Spinal cord (tissue), 10 donors: ENCODE measurements at places on chromosomes 12 and 14. TPM values are rescaled to one million over a fixed set of nuclear protein-coding genes. Genes with fewer than 3 reads are reported as not detected.

GRCh38 chr12:119176267-119177055 lies 2.3 kb upstream of the HSPB8 start:
- no peaks in the 10 kb centered on the region for H3K36me3 ChIP-seq
- H3K27me3 ChIP-seq: peaks cover 6% of the 10 kb centered on the region
- H3K27ac ChIP-seq: no peak overlapping the region

DNA sequence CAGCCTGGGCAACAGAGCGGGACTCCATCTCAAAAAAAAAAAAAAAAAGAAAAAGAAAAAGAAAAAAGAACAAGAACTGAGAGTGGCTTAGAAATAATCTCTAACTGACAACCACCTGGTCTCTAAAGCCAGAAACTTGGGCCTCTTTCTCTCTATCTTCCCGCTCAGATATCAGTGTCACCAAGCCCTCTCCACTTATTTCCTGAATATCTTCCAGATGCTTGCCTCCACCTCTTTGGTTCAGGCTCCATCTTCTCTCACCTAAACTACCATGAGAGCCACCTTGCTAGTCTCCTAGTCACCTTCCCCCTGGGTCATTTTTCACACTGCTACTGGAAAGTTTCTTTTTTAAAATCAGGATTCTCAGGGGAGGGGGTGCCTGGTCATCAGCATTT lies 1.8 kb upstream of the TM9SF1 start:
- no peak for DNase-seq
- H3K27me3 ChIP-seq: no peaks in the 10 kb centered on the region
- H3K27ac ChIP-seq: no peak overlapping the region
- no peak overlapping the region for H3K4me3 ChIP-seq
- H3K4me1 ChIP-seq: peaks cover 13% of the 10 kb centered on the region

DNA sequence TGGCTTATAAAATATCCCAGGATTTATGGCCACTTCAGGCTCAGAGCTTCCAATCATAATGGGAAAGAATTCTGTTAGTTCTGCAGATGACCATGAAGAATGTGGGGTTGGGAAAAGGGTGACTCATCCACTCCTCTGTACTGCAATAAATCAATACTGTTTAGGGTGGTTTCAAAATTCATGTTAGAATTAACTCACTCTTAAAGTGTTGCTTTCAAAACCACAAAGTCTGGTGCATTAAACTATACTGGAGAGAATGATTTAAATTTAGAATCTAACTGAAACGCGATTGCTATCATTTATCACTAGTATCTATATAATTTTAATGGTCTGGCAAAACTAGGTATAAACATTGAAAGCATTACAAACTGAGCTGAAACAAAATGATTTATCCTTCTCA lies 798 bp downstream of the CCDC198 start:
- H3K4me3 ChIP-seq: no peak overlapping the region
- no peaks in the 10 kb centered on the region for H3K4me1 ChIP-seq
- H3K36me3 ChIP-seq: no peaks in the 10 kb centered on the region
- DNase-seq: no peak
- H3K27me3 ChIP-seq: no peaks in the 10 kb centered on the region

The DDIT3 gene
- total RNA-seq: 46.7 TPM

- H3K36me3 ChIP-seq: no peaks in the 10 kb centered on the region
- no peak overlapping the region for H3K27ac ChIP-seq
- DNase-seq: no peak
Observed at GRCh38 chr14:87894920-87895319, 98.1 kb downstream of the GALC start.

DNA sequence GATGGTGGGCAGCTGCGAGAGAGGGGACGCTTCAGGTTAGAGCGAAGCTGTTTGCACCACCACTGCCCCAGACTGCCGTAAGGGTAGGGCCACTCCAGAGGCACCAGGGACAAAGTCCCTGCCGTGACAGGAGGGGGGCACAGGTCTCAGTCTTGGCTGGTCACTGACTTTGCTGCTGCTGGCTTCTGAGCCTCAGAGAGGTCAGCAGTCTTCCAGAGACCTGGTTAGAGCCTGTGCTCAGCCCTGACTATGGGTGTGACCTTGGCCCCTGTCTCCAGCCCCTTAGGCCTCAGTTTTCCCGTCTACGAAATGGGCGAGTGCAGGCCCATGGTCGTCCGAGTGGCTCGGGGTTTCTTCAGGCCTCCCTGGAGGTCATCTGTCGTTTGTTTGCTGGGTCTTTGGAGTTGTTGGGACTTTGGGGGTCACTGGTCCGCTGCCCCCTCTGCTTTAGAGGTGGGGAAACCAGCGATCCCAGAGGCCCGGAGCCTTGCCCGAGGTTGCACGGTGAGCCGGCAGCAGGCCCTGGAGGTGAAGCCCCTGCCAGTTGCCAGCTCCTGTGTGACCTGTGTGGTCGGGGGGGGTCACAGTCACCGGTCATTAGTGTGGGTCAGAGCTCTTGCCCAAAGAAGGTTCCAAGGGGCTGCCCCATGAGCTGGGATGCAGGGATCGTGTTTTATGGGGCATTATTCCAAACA lies 15.3 kb downstream of the MEG3 start:
- peaks cover 2% of the 10 kb centered on the region for H3K27me3 ChIP-seq
- H3K36me3 ChIP-seq: peaks cover 65% of the 10 kb centered on the region
- H3K4me1 ChIP-seq: peaks cover 76% of the 10 kb centered on the region
- no peak overlapping the region for H3K27ac ChIP-seq
- no peak for DNase-seq
- H3K4me3 ChIP-seq: no peak overlapping the region

GRCh38 chr14:99904506-99904905 lies 111.3 kb downstream of the EML1 start:
- H3K27me3 ChIP-seq: no peaks in the 10 kb centered on the region
- H3K4me1 ChIP-seq: peaks cover 3% of the 10 kb centered on the region
- no peak overlapping the region for H3K27ac ChIP-seq

The CLEC4C gene
- not detected for total RNA-seq

The CDC42BPB gene
- total RNA-seq: 69.0 TPM

GRCh38 chr14:39731912-39732311 lies 299.7 kb upstream of the FBXO33 start:
- H3K4me1 ChIP-seq: no peaks in the 10 kb centered on the region
- no peaks in the 10 kb centered on the region for H3K36me3 ChIP-seq
- H3K27ac ChIP-seq: no peak overlapping the region
- no peak for DNase-seq
- no peak overlapping the region for H3K4me3 ChIP-seq

DNA sequence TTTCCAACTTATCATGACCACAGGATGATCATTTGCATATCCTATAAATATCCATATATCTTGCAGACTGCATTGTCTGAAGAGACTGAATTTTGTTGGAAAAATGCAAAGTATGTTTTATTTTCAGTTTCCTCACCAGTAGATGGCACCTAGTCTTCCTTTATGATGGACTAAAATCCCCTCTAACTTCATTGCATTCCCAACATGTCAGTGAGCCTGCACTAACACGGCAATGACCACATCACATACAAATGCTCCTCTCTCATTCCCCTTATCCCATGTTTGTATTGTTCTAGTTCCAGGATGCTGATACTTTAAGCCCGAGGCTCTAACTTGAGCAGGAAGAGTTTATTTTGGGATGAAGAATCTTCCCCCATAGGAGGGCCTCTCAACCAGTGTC lies 24.7 kb upstream of the MYBPC1 start:
- H3K27me3 ChIP-seq: no peaks in the 10 kb centered on the region
- no peaks in the 10 kb centered on the region for H3K4me1 ChIP-seq
- no peak overlapping the region for H3K27ac ChIP-seq
- peak; percentile 19 for DNase-seq
- H3K4me3 ChIP-seq: no peak overlapping the region
- no peaks in the 10 kb centered on the region for H3K36me3 ChIP-seq

DNA sequence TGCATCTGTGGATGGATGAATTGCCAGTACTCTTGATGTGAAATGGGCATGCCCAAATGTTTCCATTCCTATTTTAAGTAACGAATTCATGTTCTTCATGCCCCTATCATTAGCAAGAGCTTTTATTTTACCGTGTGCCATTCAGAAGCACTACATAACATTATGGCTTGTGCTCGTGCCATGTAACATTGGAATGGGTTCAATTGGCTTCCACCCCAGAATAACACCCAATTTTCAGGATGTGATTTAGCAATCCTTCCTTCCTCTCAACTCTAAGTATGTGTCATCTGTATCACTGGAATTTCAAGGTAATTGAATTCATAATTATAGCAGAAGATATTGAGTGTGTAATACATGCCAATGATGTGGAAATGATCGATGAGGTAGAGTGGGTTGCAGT lies 145.8 kb upstream of the TMPO start:
- no peak for DNase-seq
- H3K4me1 ChIP-seq: no peaks in the 10 kb centered on the region
- H3K27me3 ChIP-seq: no peaks in the 10 kb centered on the region

- H3K36me3 ChIP-seq: no peaks in the 10 kb centered on the region
- H3K27me3 ChIP-seq: no peaks in the 10 kb centered on the region
- H3K27ac ChIP-seq: no peak overlapping the region
- DNase-seq: no peak
Observed at GRCh38 chr14:60196291-60196690, 31.1 kb upstream of the DHRS7 start.

DNA sequence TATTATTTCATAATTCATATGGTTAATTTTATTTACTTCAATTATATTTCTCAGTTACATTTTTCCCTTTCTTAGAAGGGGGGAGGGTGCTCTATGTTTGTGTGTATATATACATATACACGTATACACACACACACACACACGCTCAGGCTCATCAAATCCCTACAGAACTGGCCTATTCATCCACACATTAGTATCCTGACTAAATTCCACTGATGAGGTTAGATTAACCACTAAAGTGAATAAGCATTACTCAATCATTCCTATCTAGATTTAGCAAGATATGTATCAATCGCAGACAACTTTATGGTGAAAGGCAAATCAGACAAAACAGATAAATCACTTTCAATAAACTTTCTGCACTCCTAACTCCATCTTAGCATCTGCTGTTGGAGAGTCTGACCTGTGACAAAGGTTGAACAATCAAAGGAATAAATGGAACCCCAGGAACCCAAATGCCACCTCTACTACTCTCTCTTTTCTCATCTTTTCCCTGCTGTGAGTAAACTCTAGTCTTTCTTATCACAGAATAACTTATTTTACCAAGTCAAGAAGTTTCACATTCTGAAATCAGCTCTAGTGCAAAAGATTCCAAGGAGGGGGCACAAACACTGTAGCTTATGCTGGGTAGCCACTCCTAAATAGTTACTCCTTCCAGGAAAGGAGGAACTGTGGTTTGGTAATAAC lies 67.6 kb downstream of the RALGAPA1 start:
- no peaks in the 10 kb centered on the region for H3K4me1 ChIP-seq
- no peak overlapping the region for H3K27ac ChIP-seq
- peaks cover 10% of the 10 kb centered on the region for H3K36me3 ChIP-seq
- no peaks in the 10 kb centered on the region for H3K27me3 ChIP-seq

The C3AR1 gene
- 14.8 TPM for total RNA-seq

DNA sequence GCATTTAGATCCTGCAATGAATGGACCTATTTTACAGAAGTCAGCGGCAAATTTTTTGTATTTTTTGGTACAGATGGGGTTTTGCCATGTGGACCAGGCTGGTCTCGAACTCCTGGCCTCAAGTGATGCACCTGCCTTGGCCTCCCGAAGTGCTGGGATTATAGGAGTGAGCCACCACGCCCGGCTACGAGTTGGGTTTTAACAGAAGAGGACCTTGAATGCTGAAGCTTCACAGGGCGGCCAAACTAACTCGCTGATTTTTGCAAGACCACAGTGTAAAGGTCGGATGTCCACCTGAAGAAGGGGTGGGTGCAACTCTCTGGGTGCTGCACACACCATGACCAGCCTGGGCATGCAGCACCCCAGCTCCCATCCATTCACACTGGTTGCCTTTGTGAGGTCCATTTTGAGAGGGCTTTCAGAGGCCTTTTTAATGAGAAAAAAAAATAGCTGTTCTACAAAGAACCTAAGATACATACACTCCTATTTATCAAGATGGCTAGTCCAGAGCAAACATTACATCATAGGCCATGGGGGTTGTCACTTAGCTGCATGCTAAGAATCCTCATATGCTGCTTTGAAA lies 21.6 kb upstream of the CDK2AP1 start:
- H3K27ac ChIP-seq: no peak overlapping the region
- H3K27me3 ChIP-seq: no peaks in the 10 kb centered on the region
- H3K4me1 ChIP-seq: no peaks in the 10 kb centered on the region
- peaks cover 38% of the 10 kb centered on the region for H3K36me3 ChIP-seq

DNA sequence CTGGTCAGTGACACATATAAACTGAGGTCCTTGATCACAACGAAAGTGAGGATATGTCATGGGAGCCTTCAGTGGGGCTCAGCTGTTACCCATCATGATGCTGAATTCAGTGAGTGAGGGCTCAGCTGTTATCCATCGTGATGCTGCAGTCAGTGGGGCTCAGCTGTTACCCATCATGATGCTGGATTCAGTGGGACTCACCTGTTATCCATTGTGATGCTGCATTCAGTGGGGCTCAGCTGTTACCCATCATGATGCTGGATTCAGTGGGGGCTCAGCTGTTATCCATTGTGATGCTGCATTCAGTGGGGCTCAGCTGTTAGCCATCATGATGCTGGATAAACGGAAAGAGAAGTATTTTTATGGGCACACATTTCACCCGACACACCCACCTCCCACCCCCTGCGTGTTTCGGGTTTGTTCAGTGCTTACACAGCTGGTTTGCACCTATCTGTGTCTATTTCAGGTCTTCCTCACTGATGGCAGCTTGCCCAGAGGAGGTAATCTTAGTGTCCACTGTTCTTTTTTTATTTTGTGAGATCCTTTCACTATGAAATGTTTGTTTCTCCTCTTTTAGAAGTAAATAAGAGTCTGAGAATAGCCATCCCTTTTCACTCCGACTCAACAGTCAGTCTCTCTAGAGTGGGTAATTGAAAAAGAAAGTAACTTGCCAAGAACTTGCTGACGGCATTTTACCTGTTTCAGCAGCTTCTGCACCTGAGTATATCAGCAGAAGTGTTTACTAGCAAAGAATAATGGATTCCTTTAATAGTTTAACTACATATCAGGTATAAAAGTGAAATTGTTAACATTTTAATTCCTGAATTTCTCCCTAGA lies 183.0 kb downstream of the ERC1 start:
- no peak for DNase-seq
- no peaks in the 10 kb centered on the region for H3K4me1 ChIP-seq
- no peak overlapping the region for H3K27ac ChIP-seq
- H3K36me3 ChIP-seq: no peaks in the 10 kb centered on the region
- H3K27me3 ChIP-seq: no peaks in the 10 kb centered on the region

The LRRK2 gene
- total RNA-seq: 22.5 TPM

- H3K27me3 ChIP-seq: no peaks in the 10 kb centered on the region
- H3K4me3 ChIP-seq: no peak overlapping the region
- no peak for DNase-seq
- H3K36me3 ChIP-seq: no peaks in the 10 kb centered on the region
Observed at GRCh38 chr14:55553791-55554190, 26.2 kb upstream of the KTN1 start.

The IL23A gene
- 0.22 TPM for total RNA-seq

The LHX5 gene
- 1.6 TPM for total RNA-seq

- no peak overlapping the region for H3K4me3 ChIP-seq
- no peaks in the 10 kb centered on the region for H3K4me1 ChIP-seq
- no peak overlapping the region for H3K27ac ChIP-seq
Observed at GRCh38 chr12:12214635-12215131, 52.2 kb downstream of the LRP6 start.

GRCh38 chr12:10732066-10732465 lies 8.9 kb upstream of the YBX3 start:
- H3K36me3 ChIP-seq: no peaks in the 10 kb centered on the region
- no peak overlapping the region for H3K27ac ChIP-seq
- peak; percentile 68 for DNase-seq
- no peaks in the 10 kb centered on the region for H3K4me1 ChIP-seq
- no peaks in the 10 kb centered on the region for H3K27me3 ChIP-seq
- no peak overlapping the region for H3K4me3 ChIP-seq

The PLEKHD1 gene
- 0.66 TPM for total RNA-seq

The FOXA1 gene
- total RNA-seq: 2.7 TPM
